ENCODE measurements at places on chromosomes 6 and 20.

DNA sequence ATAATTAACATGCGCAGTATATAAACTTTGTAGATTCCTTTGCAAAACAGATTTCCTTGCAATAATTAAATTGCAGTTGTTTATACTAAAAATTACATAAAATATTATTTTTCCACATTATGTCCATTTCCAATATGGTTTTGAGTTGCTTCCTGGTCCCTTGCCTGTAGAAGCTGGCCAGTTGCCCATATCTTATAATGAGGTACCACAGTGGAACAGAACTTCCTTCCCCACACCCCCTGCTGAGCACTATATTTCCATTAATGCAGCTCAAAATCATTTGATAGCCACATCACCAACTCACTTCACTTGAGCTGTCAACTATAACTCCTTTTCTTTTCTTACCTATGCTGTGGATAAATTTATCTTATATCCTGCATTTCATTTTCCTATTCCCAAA lies 194.6 kb downstream of the DST start:
- no peak for DNase-seq

GRCh38 chr6:25250878-25251277 lies 28.3 kb upstream of the CARMIL1 start:
- DNase-seq: no peak

DNA sequence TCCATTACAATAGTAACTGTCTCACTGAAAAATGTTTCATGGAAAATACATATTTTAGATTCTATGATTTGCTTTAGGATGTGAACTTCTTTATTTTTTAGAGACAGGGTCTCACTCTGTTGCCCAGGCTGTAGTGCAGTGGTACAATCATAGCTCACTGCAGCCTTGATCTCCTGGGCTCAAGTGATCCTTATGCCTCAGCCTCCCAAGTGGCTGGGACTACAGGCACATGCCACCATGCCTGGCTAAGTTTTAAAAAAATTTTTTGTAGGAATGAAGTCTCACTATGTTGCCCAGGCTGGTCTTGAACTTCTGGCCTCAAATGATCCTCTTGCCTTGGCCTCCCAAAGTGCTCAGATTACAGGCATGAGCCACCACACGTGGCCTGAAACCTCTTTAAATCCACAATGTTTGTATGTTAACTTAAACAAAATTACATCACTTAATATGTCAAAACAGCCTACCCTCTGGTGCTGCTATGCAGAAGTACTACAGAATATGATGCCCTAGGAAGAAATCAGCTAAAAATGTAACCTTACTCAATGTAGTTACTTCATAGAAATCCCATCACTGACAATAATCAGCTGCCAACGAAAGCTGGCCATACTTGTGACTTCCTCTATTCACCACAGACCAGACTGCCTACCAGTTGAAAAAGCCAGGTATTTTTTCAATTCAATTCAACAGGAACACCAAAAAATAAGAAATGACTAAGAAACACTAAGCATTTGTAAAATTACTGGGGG lies 17.6 kb downstream of the EEF1A1 start:
- DNase-seq: no peak

- no peak for DNase-seq
These were observed 97.8 kb downstream of the PACRG start for GRCh38 chr6:162825597-162825996.

DNA sequence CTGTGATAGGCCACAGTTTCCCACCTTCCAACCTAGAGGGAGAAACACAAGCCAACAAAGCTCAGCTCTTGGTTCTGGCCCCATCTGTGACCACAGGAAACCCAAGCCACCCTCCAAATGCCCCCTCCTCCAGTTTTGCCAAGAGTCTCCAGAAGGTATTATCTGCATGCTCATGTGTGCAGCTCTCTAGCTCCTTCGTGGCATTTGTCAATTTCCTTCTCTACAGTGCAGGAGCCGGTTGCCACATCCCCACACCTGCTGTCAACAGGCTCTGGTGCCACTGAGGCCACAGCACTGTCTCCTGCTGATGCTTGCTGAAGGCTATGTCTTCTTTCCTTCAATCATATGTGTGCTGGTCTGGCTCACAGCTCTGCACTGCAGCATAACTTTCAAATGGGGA lies 177.2 kb downstream of the CLIC5 start:
- no peak for DNase-seq

GRCh38 chr20:23586735-23587525 lies 18.6 kb upstream of the CST9L start:
- DNase-seq: no peak

- DNase-seq: no peak
These were observed 234.2 kb upstream of the OPRM1 start for GRCh38 chr6:153804755-153805330.

DNA sequence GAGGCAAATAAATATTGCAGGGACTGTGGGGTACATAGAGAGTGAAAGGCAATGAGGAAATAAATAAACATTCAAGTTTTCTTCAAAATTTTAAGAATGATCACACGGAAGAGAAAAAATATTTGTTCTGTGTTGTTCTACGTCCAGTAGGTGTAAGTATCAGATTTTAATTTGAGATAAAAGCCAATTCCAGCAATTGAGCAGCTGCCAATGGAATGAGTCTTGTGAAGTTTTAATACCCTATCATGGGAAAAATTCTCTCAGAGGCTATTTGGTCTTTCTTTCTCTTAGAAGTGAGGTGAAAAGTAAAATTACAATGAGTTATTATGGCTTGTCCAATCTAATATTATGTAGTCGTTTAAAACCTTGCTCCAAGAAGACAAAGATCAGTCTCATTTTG lies 195.7 kb upstream of the CITED2 start:
- no peak for DNase-seq

DNA sequence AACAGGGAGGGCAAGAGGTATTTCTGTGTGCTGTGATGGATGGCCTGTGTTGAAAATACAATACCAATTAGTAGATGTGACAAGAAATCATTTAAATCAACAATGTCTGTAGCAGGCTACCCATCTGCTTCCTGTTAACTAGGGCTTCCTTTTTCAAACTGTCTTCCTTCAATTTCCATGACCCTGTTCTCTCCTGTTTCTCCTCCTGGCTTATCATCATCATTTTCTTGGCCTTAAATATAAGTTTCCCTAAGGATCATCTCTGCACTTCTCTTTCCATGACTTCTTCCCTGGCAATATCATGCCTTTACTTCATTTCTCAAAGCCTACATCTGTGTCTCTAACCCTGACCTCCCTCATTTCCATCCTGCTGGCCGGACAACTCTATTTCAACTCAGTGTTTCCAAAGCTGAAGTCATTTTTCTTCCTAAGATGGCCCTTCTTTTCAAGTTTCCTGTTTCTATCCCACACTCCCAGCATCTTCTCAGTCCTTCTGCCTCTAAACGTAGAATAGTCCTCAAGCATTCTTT lies 18.2 kb downstream of the ZC2HC1B start:
- no peak for DNase-seq

DNA sequence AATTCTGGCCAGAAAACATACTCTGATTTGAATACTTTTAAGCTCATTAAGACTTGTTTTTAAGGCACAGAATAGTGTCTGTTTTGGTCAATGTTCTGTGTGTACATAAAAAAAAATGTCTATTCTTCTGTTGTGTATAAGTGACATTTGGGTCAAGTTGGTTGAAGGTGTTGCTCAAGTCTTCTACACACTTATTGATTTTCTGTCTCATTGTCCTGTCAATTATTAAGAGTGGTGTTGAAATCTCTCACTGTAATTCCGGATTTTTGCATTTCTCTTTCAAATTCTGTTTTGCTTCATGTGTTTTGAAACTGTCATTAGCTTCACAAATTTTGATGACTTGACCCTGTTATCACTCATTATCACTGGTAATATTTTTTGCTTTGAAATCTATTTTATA lies 37.5 kb upstream of the EPM2A start:
- no peak for DNase-seq

GRCh38 chr20:61799928-61800327 lies 265.8 kb downstream of the TAF4 start:
- DNase-seq: no peak

DNA sequence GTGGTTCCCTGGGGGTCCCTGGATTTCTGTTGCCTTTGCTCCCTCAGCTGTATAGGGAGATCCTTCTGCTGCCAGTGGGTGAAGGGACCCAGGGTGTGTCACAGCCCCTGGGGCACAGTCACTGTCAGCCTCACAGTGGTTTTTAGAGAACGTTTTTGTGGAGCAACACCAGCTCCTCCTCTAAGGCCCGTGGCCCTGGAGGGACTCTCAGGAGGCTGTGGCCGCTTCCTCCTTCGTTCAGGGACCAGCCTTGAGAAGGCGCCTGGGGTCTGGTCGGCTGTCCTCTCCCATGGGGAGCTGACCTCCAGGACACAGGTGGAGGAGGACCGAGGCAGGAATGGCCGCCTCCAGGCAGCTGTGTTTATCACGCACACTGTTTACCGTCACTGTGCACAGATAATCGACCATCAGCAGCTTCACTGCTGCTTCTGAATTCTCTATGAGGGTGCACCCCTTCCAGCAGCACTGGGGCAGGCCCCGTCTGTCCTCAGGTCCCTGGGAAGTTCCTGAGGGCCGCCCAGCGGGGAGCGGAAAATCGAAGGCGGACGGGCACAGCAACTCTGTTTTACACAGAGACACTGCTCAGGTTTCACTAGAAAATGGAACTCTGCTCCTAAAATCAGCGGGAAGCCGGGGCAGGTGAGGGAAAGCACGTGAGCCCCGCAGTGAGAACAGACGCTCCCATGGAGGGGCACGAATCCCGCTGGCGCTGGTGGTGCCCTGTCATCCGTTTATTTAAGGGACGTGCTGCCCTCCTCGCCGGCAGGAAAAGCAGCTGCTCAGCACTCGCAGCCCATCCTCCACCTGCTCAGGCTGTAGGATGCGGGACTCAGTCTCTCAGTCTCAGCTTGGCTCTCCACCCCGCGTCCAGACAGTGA lies 10.4 kb upstream of the FRMD1 start:
- DNase-seq: no peak

- no peak for DNase-seq
These were observed 9.3 kb upstream of the RPS6KA2 start for GRCh38 chr6:166636191-166636933.

All from GM04503 (cell line).